ENCODE measurements at places on chromosomes 4 and X.
A peak's percentile ranks its signal among the peaks of the same experiment; 100 is the strongest.

DNA sequence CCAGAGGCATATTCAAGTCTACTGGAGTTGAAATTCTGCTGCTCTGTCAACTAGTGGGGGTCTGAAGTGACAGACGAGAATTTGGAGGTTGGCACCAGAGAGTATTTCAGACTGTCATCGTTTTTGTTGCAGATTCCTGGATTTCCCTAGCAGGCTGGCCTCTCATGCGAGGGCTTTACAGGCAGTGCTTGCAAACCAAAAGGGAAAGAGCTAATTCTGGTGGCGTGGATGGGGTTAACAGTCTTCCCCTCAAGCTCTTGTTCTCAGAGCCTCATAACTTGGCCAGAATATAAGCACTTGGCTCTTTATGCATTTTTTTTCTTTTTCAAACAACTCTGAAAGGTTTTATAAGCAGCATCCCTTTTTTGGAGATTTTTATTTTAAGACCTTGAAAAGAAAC, at the start of gene SPARCL1:
TSS of gene SPARCL1 (minus strand) at position 190 of the 400 bp plus-strand sequence. CDS start 29,802 bp downstream, outside the sequence.
- DNase-seq = no peak

DNA sequence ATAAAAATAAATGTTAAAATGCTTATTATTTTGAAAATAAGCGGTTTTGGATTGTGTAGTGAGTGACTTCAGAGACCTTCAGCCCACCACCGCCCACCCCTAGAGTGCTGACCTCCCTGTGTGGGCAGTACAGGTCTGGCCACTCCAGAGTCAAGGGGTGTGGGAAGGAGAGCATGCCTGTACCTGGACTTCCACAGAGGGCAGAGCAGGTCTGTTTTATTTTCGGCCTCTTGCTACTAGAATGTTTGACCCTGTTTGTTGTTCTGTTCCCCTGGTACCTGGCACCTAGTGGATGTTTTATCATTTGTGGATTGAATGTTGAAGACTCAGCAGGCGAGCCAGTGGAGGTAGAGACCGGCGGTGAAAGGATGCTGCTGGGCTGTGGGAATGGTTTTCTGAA, 14.3 kb downstream of the PIGG start:
- DNase-seq = no peak

- DNase-seq = no peak
Observed at GRCh38 chr4:8696369-8697127, 104.0 kb downstream of the CPZ start.

GRCh38 chr4:84966382-84967242, at the start of gene WDFY3:
Gene WDFY3, minus strand, starts transcription at chr4:84966690. Its CDS starts 106,099 bp downstream, at chr4:84860591.
- no peak for DNase-seq

- no peak for DNase-seq
Observed at GRCh38 chr4:25814301-25815136, 48.3 kb downstream of the SEL1L3 start.

- no peak for DNase-seq
Observed at GRCh38 chr4:36551697-36552214, 270.3 kb downstream of the DTHD1 start.

- peak; percentile 55 for DNase-seq
Observed at GRCh38 chr4:2792711-2793585, at the start of gene SH3BP2. Gene SH3BP2, plus strand, starts transcription at chr4:2793085. Its CDS starts 27,533 bp downstream, at chr4:2820618.

DNA sequence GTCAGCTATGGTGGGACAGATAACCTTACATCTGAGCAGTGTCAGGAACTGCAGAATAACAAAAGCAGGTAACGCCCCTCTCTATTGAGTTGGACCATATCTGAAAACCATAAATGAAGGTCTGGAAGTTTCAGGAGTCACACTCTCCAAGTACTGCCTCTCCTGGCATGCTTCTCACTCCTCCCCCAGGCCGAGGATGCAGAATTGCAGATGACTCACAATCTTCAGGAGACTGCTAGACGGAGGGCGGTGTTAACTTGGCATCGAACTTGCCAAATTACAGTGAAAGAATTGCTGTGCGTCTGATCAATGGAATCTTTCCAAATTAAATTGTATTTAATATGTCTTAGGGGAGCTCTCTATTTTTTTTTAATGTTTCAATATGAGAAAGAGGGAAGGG, 67.1 kb upstream of the TRIM2 start:
- DNase-seq = no peak

- DNase-seq = no peak
Observed at GRCh38 chr4:172998527-172999469, 169.8 kb upstream of the GALNT7 start.

- DNase-seq = no peak
Observed at GRCh38 chr4:15799141-15799540, 21.0 kb downstream of the CD38 start.

DNA sequence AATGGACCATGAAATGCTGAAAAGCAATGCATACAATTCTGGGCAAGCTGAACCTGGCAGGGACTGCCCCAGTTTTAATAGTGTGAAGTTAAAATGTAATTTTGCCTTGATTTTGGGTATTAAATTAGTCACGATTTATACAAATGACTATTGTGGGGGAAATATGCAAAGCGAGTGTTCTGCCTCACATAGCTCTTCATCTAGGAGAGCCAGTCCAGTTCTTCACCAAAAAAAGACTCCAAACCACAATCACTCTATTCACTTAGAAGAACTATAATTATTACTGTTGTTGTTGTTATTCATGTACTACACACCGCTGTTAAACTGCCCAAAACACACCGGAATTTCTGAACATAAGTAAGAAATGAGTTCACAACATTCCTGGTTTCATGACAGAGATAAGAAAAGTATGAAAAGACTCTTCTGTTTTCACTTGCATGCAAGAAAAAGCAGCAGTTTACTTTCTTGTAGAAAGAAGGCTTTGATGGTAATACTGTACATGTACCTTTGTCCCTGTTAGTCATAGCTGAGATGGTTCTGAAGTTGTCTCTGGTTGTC, 101.9 kb downstream of the QRFPR start:
- DNase-seq = no peak

- no peak for DNase-seq
Observed at GRCh38 chrX:23503835-23504539, 163.3 kb upstream of the PRDX4 start.

DNA sequence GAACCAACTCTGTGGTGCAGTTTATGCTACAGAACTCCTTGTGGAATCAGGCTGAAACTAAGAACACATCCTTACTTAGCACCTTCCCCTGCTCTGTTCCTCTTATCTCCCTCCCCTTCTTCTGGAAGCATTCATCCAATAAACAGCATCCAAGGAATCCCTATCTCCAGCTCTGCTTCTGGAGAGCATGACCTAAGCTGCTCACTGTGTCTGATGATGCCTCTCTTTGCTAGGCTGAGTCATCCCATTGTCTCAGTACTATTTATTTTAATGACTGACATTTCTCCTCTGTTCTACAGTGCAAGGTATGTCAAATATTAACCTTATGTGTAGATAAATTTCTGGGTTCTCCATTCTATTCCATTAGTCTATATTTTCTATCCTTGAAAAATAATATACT, 71.2 kb downstream of the BEND2 start:
- DNase-seq = no peak

- no peak for DNase-seq
Observed at GRCh38 chr4:64360664-64361398, 48.4 kb downstream of the TECRL start.

DNA sequence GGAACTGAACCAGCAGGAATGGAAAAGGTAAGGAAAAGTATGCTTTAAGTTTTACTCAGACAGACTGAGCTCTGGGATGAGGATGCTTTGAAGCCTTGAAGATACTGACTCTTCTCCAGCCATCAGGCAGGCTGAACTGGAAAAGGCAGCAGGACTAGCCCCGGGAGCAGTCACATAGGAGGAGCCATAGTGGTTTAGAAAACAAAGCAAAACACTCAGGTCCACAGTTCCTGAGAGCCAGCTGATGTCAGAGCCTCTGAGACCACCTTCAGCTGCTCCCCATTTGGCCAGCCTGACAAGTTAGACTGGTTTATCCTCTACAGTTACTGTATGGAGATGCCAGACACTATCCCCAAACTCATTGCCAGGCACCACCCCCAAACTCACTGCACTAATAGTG, 167.9 kb upstream of the CPEB2 start:
- DNase-seq = no peak

All from stimulated activated CD4-positive, alpha-beta T cell treated with anti-CD3 and anti-CD28 coated beads, Interleukin-1b, Interleukin-23, amount 100 ng/mL, for 1 hour (primary cell).